RKO (cell line): ENCODE measurements at places on chromosomes 3 and 15.

DNA sequence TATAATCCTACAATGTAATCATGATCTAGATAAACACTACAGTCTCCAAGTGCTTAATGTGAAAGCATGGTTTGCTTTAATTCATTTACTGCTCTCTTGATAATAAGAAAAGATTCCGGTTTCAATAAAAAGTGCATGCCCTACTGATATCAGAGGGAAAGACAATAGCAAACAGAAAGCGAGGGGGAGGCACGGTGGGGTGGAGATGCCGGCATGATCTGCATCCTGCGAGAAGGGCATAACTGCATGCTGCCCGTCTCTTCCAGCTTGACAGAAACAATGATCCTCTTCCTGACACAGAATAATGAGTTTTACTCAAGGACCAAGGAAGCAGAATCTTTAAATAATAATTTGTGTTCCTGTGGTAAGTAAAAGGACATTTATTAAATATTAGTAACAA, 51.7 kb downstream of the GOLIM4 start:
- DNase-seq: no peak

DNA sequence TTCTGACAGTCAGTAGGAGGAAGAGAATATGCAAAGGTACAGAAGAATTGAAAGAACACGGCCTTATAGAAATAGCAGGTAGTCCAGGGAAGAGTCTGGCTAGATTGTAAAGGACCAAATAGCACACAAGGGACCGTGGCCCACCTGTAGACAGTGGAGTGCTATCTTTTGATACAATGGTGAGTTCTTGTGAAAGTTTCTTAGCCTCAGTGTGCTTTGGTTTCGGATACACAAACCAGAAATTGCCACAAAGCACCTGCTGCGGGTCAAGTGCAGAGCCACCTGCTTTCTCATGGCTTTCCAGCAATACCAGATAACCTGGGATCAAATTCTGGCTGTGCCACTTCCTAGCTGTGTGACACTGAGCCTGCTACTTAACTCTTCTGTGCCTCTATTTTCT, 36.6 kb upstream of the TUBGCP5 start:
- DNase-seq: no peak

DNA sequence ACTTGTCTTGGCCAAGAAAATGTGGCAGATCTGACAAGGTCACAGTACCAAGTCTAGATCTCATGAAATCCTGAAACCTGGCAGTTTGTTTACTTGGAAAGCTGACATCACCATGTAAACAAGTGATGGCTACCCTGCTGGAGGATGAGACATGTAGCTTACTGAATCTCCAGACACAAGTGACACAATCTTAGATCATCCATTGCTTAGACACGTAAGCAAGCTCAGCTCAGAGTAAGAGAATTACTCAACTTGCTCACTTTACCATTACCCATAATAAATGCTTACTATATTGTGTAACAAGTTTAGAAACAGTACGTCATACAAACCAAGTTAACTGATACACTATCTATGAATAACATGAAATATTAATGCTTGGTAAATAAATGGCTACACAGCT, 263.8 kb downstream of the TBC1D5 start:
- DNase-seq: peak; percentile 94

DNA sequence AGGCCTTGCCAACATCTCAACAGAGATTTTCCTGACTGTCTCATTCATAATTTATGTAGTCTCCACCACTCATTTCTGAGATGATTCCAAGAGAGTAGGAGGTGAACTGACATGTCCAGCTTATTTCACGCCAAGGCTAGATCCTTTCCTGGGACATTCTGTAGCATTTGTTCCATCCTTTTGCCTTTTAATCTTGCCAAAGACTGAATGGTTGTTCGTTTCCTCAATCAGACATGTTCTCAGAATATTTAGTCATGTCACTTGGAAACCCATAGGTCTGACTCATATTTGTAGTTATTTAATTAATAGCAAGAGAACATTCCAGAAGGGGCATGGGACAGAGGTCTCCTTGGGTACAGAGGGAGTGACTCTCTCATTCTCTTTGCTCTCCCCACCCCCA, 80.9 kb downstream of the DHX36 start:
- no peak for DNase-seq

DNA sequence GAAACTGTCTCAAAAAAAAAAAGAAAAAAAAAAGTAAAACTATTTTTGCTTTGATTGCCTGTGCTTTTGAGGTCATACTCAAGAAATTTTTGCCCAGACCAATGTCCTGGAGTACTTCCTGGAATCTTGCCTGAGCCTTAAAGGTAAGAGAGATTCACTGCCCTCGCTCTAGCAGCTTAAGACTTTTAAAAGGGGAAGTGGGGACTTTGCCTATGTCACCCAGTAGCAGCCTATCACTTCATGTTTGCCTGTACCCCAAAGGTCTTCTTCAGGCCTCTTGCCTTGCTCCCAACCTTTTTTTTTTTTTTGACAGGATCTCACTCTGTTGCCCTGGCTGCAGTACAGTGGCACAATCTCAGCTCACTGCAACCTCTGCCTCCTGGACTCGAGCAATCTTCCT, 18.9 kb upstream of the GOLGB1 start:
- DNase-seq: no peak

- peak; percentile 27 for DNase-seq
Observed at GRCh38 chr3:114034787-114035545, 21.4 kb downstream of the CCDC191 start.

- DNase-seq: no peak
Observed at GRCh38 chr15:75696311-75696720, 16.3 kb downstream of the CSPG4 start.

DNA sequence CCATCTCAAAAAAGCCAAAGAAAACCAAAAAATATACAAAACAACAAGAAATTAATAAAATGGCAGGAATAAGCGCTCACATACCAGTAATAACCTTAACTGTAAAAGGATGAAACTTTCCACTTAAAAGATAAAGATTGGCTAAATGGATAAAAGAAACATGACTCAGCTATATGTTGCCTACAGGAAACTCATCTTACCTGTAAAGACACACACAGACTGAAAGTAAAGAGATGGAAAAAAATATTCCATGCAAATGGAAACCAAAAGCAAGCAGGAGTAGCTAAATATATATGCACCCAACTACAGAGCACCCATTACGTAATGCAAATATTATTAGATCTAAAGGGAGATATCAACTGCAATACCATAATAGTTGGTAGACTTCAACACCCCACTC, 49.7 kb downstream of the ADAM10 start:
- no peak for DNase-seq

- DNase-seq: no peak
Observed at GRCh38 chr3:39019299-39019698, 32.4 kb downstream of the SCN11A start.

DNA sequence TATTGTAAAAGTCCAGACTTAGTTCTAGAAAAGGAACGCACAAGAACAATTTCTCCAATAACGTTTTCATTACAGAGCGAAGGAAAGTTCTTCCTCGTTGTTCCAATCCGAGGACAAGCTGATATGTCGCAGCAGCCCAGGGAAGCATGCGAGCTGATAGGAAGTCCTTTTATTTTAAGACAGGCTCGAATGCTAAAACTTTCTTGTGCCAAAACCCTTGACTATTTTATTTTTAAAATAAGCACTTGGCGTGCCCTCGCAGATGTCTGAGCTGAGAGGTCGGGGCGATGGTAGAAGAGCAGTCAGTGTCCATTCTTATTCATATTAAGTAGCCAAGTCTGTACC, 433 bp upstream of the MITF start:
- DNase-seq: peak; percentile 3

DNA sequence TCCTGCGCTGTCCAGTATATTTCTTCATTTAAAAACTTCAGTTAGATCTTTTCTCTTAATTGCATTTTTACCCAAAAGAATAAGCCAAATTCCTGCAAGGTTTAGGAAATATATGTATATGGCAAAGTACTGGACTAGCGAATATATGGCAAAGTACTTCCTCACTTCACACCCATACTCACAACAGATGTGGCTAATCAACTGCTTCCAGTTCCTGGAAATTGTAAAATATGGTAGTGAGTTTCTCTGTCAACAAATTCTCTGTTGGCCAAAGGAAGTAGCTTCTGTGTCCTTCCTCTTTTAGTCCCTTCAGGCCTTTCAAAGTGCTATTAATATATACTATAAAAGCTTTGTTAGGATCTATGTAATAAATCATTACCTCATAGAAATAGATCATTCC, 22.0 kb downstream of the GPR15 start:
- DNase-seq: no peak

DNA sequence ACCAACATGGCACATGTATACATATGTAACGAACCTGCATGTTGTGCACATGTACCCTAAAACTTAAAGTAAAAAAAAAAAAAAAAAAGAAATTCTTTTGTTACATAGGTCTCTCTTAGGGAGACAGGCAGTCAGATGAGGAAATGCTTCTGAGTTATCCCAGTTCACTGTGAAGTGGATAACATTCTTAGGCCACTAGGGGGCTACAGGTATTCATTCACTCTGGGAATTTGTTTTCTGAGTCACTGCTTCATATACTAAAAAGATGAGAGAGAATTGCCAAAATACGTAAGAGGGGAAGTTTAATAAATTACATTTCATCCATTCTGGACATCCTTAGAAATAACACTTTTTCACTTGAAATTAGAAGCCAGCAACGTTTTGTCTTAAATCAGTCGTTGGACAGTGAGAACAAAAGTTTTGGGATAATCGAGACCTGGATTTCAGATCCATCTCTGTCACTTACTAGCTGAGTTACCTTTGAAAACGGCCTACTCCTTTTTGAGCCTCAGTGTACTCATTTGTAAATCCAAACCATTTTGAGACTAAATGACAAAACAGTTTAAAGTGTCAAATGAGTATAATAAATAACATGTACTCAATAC, 738.4 kb upstream of the ALCAM start:
- DNase-seq: peak; percentile 54

DNA sequence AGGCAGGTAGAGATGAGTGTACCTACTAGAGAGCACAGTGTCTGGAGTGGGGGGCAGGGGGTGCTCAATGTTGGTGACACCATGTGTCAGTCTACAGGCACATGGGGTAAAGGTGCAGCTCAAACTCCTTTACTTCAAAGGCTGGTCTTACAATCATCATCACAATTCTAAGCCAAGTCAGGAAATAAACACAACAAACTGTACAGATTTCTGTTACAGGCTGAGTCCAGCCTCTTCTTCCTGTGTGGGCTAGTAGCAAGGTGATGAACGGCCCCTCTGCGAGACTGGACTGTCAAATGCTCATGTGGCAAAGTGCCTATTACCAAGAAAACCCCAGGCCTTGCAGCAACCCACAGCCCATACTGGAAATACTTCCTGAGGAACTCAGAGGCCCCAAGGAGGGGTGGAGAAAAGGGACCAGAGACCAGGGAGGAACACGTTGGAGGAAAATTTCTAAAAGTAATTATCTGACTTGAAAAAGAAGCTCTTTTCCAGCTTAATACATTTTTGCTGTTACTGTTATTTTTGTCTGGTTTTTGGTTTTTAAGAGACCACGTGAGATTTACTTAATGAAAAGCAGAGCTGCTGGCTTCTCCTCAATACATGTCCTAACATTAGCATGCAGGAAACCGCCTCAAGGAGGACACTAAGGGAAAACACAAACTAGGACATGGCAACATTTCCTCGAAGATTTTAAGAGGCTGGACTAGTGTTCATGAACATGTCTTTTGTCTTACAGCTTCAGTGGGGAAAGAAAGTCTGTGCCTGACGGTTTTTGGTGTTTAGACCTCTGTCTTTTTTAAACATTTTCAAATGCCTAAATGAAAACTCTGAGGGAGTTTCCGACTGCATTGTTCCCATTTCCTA, 29.5 kb downstream of the TBC1D2B start:
- DNase-seq: no peak

GRCh38 chr3:155744010-155744625, 753 bp downstream of the PLCH1 start:
- peak; percentile 75 for DNase-seq

DNA sequence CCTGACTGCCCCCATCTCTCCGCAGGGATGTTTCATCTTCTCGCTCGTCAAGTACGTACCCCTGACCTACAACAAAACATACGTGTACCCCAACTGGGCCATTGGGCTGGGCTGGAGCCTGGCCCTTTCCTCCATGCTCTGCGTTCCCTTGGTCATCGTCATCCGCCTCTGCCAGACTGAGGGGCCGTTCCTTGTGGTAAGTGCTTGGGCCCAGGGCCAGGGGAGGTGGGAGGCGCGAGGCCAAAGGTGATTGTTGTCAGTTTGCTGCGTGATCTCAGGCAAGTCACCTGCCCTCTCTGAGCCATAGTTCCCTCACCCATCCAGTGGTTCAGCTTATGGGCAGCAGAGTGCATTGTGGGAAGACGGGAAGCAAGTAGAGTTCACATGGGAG, 58.5 kb downstream of the GRIP2 start:
- DNase-seq: no peak

DNA sequence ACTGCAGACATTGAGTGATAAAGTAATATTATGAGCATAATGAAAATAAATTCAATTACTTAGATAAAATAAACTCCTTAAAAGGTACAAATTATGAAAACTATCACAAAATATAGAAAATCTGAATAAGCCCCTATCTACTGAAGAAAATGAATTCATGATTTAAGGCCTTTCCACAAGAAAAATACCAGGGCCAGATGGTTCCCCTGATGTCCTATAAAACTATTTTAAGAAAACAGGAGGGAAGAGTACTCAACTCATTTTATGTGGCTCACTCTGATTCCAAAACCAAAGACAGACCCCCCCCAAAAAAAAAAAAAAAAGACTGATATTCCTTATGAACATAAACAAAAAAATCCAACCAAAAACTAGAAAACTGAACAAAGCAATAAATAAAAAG, 59.9 kb downstream of the ADAM10 start:
- DNase-seq: no peak

GRCh38 chr3:116743062-116743461, 33.5 kb downstream of the TUSC7 start:
- no peak for DNase-seq

- DNase-seq: no peak
Observed at GRCh38 chr15:45743426-45744235, 108.8 kb downstream of the SQOR start.

DNA sequence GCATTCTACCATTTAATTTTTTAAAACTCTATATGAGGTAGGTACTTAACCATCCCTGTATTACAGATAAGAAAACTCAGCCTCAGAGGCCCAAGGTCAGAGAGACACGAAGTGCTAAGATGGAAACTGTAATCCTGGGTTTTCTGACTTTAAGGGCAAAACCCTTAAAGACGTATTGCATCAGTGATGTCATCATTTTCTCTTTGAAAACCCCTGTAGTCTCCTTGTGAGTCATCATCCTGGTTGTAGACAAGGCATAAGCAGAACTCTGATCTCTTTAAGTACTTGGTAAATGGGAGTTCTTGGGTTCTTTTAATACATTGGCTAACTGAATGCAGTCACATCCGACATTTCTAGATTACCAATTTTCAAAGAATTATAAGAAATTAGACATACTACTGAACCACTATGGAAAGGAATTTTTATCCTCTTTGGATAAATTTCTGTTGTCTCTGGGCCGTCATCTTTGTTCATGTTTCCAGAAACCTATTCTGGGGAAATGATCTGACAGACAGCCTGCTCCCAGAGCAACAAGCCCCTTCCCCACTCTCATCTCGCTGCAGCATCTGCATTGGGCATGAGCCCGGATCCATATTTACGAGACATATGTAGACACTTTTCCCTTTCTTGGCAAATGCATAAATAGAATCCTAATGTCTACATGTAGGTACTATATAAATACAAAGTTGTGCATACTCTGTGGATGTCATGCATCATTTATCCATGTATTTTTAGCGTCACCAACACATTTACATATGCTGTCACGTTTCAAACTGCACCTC, 48.7 kb upstream of the MDFIC2 start:
- DNase-seq: peak; percentile 55
